ENCODE measurements at places on chromosomes 5 and 9.

GRCh38 chr9:115006660-115007059 lies 76.3 kb upstream of the TNFSF8 start:
- H3K36me3 ChIP-seq, result no peaks in the 10 kb centered on the region
- H3K27ac ChIP-seq, result no peak overlapping the region

GRCh38 chr9:116673375-116673774 lies 13.7 kb upstream of the TRIM32 start:
- no peaks in the 10 kb centered on the region for H3K27me3 ChIP-seq
- no peaks in the 10 kb centered on the region for H3K4me1 ChIP-seq
- H3K4me3 ChIP-seq, result no peak overlapping the region
- no peak overlapping the region for H3K27ac ChIP-seq

GRCh38 chr9:17719053-17719452 lies 140.2 kb downstream of the SH3GL2 start:
- H3K27me3 ChIP-seq, result no peaks in the 10 kb centered on the region
- no peak overlapping the region for H3K4me3 ChIP-seq
- no peak for DNase-seq
- H3K27ac ChIP-seq, result no peak overlapping the region
- H3K36me3 ChIP-seq, result no peaks in the 10 kb centered on the region

- no peaks in the 10 kb centered on the region for H3K27me3 ChIP-seq
- H3K4me3 ChIP-seq, result no peak overlapping the region
- no peaks in the 10 kb centered on the region for H3K4me1 ChIP-seq
These were observed 155.0 kb downstream of the MAN2A1 start for GRCh38 chr5:109844695-109845094.

DNA sequence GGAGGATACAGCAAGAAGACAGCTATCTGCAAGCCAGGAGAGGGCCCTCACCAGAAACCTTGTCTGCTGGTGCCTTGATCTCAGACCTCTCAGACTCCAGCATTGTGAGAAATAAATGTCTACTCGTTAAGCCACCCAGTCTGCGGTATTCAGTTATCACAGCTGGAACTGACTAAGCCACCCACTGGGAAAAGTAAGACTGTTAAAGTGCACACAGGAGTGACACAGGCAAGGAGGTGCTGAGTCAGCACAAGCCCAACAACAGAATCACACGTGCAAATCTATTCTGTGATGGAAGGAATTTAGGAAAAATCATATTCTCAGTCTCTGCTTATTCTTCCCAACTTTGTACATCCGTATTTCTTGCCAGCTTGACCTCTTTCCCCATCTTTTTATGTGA lies 200.0 kb downstream of the NR2F1-AS1 start:
- no peaks in the 10 kb centered on the region for H3K36me3 ChIP-seq
- no peak overlapping the region for H3K4me3 ChIP-seq
- no peak overlapping the region for H3K27ac ChIP-seq
- no peak for DNase-seq
- H3K4me1 ChIP-seq, result no peaks in the 10 kb centered on the region
- H3K27me3 ChIP-seq, result no peaks in the 10 kb centered on the region

- H3K4me1 ChIP-seq, result peaks cover 14% of the 10 kb centered on the region
- no peak overlapping the region for H3K4me3 ChIP-seq
- no peaks in the 10 kb centered on the region for H3K36me3 ChIP-seq
- no peaks in the 10 kb centered on the region for H3K27me3 ChIP-seq
- peak overlapping the region; percentile 6 for H3K27ac ChIP-seq
- peak; percentile 71 for DNase-seq
These were observed 31.6 kb upstream of the ACOT12 start for GRCh38 chr5:81425569-81425968.

DNA sequence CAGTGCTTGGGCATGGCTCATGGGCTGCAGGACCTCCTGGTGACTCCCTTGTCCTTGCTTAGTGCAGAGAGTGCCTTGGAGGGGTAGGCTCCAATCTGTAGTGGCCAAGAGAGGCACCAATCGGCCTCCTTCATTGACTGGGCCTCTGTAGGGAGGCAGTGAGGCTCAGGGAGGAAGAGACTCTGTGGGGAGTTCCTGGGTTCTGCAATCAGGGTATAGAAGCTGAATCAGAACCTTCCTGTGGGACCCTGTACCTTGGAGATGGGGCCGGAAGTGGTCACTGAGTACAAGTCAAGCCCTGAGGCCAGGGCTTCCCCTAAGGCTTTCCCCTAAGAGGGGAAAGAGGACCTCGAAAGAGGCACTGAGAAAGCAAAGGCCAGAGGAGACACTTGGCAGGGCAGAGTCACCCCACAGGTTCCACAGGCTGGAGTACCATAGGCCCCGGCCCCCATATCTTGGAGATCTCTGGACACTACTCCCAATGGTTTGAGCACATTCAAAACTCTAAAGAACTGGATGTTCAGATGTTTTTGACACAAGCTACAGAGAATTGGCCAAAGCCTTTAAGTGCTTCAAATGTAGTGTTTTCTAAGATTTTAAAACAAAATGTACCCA lies 190.5 kb downstream of the HSPA4 start:
- DNase-seq, result no peak
- H3K27me3 ChIP-seq, result no peaks in the 10 kb centered on the region
- H3K4me1 ChIP-seq, result peaks cover 11% of the 10 kb centered on the region

- peak overlapping the region; percentile 77 for H3K27ac ChIP-seq
- H3K27me3 ChIP-seq, result no peaks in the 10 kb centered on the region
- peak; percentile 68 for DNase-seq
- peaks cover 8% of the 10 kb centered on the region for H3K4me1 ChIP-seq
- no peaks in the 10 kb centered on the region for H3K36me3 ChIP-seq
These were observed 29.1 kb upstream of the IRX2 start for GRCh38 chr5:2780421-2781171.

DNA sequence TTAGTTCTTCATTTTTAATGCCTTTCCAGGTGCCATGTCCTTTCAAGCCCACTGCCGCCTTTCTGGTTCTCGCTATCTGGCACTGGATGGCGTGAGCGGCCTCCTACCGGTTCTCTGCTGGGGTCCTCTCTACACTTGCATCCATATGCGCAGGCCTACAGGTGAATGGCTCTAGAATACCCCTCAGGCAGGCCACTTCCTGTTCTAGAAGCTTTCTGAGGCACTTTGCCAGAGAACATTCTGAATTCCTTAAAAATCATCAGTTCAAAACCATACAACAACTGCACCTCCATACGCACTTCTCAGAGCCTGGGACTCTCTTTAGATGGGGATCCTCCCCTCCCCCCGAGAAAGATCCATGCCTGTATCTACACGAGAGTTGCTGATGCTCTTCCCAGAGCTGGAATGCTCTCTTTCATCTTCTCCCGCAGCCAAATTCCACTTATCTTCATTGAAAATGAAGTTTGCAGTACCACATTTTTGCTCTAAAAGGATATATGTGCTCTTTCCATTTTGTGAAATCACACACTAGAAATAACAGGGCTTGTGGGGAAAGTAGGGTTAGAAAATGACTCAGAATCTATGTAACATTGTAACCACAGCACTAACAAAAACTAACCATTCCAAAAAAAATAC lies 1.4 kb upstream of the LHFPL2 start:
- H3K27me3 ChIP-seq, result no peaks in the 10 kb centered on the region
- no peak overlapping the region for H3K4me3 ChIP-seq
- DNase-seq, result no peak
- peaks cover 25% of the 10 kb centered on the region for H3K4me1 ChIP-seq
- H3K27ac ChIP-seq, result peak overlapping the region; percentile 99

DNA sequence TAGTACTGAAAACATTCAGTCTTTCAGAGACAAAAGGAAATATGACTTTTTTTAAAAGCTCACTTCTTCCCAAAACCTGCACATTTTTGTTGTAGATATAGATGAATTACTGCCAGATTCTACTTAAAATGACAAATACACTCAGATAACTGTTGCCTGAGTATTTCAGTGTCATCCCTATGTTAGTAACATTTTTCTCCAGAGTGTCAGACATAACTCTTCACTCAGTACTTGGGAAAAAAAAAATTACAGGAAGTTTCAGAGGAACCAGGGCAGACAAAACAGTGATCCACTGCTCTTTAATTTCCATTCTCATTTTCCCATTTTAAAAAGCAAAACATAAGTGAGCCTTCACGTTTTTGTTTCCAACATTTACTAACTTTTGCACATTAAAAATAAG lies 79.3 kb upstream of the ITGA1 start:
- no peak overlapping the region for H3K4me3 ChIP-seq
- peaks cover 18% of the 10 kb centered on the region for H3K4me1 ChIP-seq

GRCh38 chr5:174340226-174340625 lies 294.7 kb downstream of the NSG2 start:
- H3K36me3 ChIP-seq, result no peaks in the 10 kb centered on the region
- no peak overlapping the region for H3K4me3 ChIP-seq
- DNase-seq, result no peak
- peaks cover 25% of the 10 kb centered on the region for H3K4me1 ChIP-seq
- H3K27me3 ChIP-seq, result no peaks in the 10 kb centered on the region

DNA sequence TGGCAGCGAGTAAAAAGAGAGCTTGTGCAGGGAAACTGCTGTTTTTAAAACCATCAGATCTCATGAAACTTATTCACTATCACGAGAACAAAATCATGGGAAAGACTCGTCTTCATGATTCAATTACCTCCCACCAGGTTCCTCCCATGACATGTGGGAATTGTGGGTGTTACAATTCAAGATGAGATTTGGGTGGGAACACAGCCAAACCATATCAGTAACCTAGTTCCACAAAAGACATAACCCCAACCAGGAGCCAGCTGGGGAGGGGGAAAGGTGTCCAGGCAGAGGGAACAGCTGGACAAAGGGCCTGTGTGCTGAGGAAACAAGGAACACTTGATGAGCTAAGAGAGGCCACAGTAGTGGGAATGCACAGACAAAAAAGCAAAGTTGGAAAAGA lies 71.1 kb downstream of the BASP1 start:
- no peaks in the 10 kb centered on the region for H3K36me3 ChIP-seq
- H3K4me1 ChIP-seq, result no peaks in the 10 kb centered on the region

DNA sequence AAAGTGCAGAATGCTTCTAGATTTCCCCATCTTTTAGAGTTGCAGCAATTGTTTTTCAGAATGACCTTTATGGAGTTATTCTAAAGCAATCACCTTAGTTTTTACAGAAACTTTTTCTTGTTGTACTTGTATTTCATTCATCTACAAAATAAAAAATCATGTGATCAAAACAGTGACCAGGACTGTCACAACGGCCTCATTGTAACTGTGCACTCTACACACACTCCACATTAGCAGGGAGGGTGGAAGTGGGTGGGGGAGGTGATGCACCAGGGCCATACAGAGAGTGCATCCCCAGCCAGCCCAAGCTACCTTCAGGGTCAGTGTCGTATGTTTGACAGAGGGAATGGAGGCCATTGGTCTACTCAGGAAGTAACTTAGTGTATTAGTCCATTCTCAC lies 26.9 kb downstream of the EGFLAM start:
- H3K4me1 ChIP-seq, result no peaks in the 10 kb centered on the region
- DNase-seq, result no peak
- H3K27me3 ChIP-seq, result no peaks in the 10 kb centered on the region
- H3K4me3 ChIP-seq, result no peak overlapping the region

- no peak for DNase-seq
- no peak overlapping the region for H3K4me3 ChIP-seq
- peaks cover 9% of the 10 kb centered on the region for H3K4me1 ChIP-seq
These were observed 220.8 kb upstream of the DAPK1 start for GRCh38 chr9:87276851-87277261.

- no peak overlapping the region for H3K4me3 ChIP-seq
- peak overlapping the region; percentile 22 for H3K27ac ChIP-seq
- H3K27me3 ChIP-seq, result no peaks in the 10 kb centered on the region
- peaks cover 9% of the 10 kb centered on the region for H3K4me1 ChIP-seq
These were observed 34.2 kb downstream of the EFNA5 start for GRCh38 chr5:107636555-107636954.

DNA sequence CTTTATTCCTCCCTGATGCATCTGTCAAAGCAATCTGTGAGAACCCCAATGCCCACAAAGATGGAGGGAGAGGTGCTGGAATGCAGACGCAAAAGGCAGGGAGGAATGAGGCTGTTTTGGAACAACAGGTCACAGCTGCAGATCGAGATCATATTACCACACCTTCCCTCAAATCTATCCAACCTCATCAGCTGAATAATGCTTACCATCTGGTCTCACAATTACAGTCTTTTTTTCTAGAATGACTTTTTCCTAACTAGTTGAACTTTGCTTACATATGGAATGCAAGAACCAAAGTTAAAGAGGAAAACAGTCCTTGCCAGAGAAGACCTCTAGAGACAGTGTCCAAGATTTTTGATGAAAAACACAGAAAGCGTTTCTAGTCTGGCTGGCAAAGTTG lies 158.1 kb downstream of the LPAR1 start:
- H3K27ac ChIP-seq, result peak overlapping the region; percentile 41
- DNase-seq, result no peak
- no peak overlapping the region for H3K4me3 ChIP-seq
- H3K36me3 ChIP-seq, result no peaks in the 10 kb centered on the region

DNA sequence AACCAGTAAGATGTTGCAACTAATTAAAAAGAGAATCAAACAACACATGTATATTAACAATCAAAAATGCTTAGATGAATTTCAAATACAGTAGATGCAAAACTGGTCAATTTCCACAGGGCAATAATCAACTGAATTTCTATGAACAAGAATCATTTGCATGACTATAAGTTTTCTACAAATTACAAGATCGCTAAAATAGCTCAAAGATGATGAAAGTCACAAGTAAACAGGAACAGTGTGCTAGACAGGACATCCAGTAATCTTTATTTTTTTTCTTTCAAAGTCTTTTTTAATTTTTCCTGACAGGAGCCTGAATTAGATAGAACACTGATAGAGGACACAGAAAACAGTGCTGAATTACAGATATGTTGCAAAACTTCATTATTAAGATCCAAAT lies 608.2 kb upstream of the DAB2 start:
- no peaks in the 10 kb centered on the region for H3K4me1 ChIP-seq
- H3K36me3 ChIP-seq, result no peaks in the 10 kb centered on the region
- DNase-seq, result no peak
- H3K27ac ChIP-seq, result no peak overlapping the region
- H3K4me3 ChIP-seq, result no peak overlapping the region

- no peak for DNase-seq
- no peak overlapping the region for H3K27ac ChIP-seq
- H3K4me3 ChIP-seq, result no peak overlapping the region
- no peaks in the 10 kb centered on the region for H3K27me3 ChIP-seq
- H3K36me3 ChIP-seq, result no peaks in the 10 kb centered on the region
These were observed 80.5 kb upstream of the JAK2 start for GRCh38 chr9:4904322-4905134.

DNA sequence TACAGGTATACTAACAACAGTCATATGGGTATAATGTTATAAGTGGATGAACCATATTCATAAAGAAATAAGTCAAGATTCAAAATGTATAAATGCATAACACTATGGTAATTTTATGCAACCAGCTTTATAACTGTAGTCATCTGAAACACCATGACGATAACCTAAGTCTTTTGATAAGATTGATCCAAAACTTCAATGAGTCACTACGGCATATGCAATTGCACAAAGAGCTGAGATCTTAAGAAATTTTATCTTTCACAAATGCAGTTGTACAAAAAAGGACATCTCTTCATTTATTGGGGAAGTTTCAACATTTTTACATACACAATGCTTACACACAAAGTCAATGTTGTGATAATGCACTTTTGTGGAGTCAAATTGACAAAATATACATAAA lies 20.3 kb downstream of the FAM81B start:
- no peak overlapping the region for H3K4me3 ChIP-seq
- no peak overlapping the region for H3K27ac ChIP-seq
- no peak for DNase-seq
- H3K27me3 ChIP-seq, result no peaks in the 10 kb centered on the region
